ENCODE measurements at places on chromosomes 5 and 9. TPM values are rescaled to one million over a fixed set of nuclear protein-coding genes. Genes with fewer than 3 reads are reported as not detected.
A peak's percentile ranks its signal among the peaks of the same experiment; 100 is the strongest.

BAAT gene
- total RNA-seq, result 0.53 TPM

HEXB gene
- 124 TPM for total RNA-seq

BTNL9 gene
- total RNA-seq, result 105 TPM

SPEF2 gene
- 0.32 TPM for total RNA-seq

CNTNAP3B gene
- 47.1 TPM for total RNA-seq

CA9 gene
- total RNA-seq, result 3.9 TPM

CEMIP2 gene
- 34.4 TPM for total RNA-seq

TNFSF15 gene
- total RNA-seq, result under 0.01 TPM

DNA sequence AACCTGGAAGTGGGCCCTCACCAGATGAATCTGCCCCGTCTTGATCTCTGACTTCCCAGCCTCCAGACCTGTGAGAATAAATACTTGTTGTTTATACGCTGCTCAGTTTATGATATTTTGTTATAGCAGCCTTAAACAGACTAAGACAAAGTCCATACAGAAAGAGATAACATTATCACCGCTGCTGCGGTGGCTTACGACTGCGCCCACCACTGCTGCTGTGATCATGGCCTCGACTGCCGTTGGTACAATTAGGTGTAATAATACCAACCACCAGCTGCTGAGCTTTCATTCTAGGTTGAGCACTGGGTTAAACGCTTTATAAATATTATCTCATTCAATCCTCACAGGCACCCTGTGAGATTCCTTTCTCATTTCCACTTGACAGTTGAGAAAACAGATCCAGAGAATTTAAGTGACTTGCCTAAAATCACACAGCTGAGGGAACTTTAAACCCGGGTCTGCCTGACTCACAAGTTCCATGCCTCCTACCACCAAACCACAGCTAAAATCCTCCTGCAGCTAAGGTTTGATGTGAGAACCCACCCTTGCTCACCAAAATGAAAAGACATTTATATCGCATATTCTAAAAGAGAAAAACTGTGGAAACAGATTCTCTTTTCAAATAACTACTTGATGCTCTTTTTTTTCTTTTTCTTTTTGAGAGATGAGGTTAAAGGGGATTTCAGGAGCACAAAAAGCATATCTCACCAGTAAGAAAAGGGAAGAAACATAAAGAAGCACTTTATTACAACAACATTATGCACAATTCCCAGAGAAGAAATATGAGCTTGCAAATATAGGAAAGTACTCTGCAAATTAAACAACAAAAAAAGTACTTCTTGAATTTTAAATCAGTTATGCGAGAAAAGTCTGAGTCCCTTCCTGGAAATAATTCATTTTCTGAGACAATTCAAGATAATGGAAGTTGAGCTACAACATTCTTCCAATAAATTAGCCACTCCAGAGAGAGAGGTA lies 23.9 kb downstream of the GOLM1 start:
- no peaks in the 10 kb centered on the region for H3K4me1 ChIP-seq
- DNase-seq, result no peak
- H3K27me3 ChIP-seq, result no peaks in the 10 kb centered on the region
- H3K4me3 ChIP-seq, result no peak overlapping the region
- H3K36me3 ChIP-seq, result no peaks in the 10 kb centered on the region
- H3K27ac ChIP-seq, result no peak overlapping the region

DNA sequence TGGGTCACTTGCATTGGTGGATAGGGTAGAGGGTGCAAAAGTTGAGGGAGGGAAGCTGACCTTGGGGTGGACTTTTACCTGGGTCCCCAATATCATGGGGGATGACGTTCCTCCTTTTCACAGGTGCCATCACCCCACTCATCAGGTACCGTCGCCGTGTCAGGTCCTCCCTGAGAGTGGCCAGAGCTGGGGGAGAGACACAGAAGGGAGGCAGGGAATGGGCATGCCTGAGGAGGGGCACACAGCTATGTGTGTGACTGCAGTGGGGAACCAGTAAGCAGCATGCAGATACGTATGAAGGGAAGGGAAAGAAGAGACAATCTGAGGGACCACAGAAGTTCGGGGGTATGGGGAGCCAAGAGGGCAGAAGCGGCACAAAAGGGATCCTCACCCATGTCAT lies 6.5 kb downstream of the CREB3 start:
- peaks cover 82% of the 10 kb centered on the region for H3K36me3 ChIP-seq
- DNase-seq, result no peak
- H3K27me3 ChIP-seq, result no peaks in the 10 kb centered on the region
- H3K4me3 ChIP-seq, result no peak overlapping the region
- no peak overlapping the region for H3K27ac ChIP-seq

- H3K36me3 ChIP-seq, result no peaks in the 10 kb centered on the region
- H3K4me3 ChIP-seq, result no peak overlapping the region
- DNase-seq, result no peak
- H3K27ac ChIP-seq, result no peak overlapping the region
- no peaks in the 10 kb centered on the region for H3K4me1 ChIP-seq
These were observed 847.0 kb downstream of the TLE1 start for GRCh38 chr9:80842389-80842788.

DNA sequence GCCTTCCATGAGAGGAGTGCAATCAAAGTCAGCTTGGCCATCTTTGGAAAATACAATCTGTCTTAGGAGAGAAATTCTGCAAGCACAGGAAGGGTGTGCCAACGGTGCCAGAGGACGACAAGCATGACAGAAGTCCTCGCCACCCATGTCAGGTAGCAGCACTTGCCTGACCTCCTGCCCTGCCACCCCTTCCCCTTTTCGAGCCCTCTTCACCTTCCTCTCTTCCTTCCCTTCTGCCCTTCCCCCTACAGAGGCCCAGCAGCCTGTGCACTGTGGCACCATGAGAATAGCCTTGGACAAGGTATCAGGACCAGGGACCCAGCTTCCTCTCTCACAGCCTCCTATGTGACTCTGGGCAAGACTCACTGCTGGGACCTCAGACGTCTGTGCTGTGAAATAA lies 5.3 kb upstream of the UBE2QL1 start:
- DNase-seq, result peak; percentile 19
- H3K4me1 ChIP-seq, result no peaks in the 10 kb centered on the region
- no peaks in the 10 kb centered on the region for H3K36me3 ChIP-seq
- no peaks in the 10 kb centered on the region for H3K27me3 ChIP-seq
- H3K4me3 ChIP-seq, result no peak overlapping the region
- H3K27ac ChIP-seq, result no peak overlapping the region

DNA sequence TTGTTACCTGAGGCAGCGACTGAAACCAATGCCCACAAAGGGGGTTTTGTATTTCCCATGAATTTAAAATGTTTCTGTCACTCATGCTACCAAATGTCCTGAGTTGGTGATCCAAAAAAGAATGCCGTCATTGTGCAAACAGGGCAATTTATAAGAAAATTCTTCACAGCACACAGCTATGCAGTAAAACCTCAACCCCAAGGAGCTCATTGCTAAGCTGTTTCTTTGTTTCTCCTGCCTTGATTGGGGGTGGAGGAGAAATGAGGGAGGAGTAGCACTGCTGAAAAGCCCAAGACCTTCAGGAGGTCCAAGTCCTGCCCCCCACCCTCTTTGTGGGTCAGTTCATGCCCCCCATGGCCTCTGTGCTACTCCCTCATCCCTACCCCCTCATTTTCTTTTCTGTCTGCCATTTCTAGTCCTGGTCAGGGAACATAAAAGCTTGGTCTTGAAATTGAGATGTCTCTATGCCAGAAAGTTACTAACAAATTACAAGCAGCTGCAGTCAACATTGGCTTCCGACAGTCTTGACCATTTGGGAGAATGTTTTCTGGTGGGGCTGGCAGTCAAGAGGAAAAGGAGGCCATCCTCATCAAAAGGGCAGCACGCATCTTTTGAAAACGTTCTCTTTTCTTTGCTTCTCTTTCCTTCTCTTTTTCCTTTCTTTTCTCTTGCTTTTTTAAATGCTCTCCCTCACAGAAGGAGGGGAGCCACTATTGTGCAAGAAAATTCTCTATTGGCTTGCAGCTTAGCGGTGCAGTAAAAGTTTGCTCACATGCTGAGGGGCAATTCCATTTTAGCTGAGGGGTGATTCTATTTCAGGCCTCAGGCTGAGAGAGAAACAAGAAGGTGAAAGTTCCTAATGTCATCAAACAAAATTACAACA lies 133.3 kb downstream of the GCNT1 start:
- no peak overlapping the region for H3K27ac ChIP-seq
- DNase-seq, result no peak
- no peak overlapping the region for H3K4me3 ChIP-seq
- no peaks in the 10 kb centered on the region for H3K36me3 ChIP-seq
- H3K4me1 ChIP-seq, result no peaks in the 10 kb centered on the region

- no peak overlapping the region for H3K4me3 ChIP-seq
- DNase-seq, result no peak
- H3K27me3 ChIP-seq, result no peaks in the 10 kb centered on the region
- H3K27ac ChIP-seq, result no peak overlapping the region
- peaks cover 26% of the 10 kb centered on the region for H3K36me3 ChIP-seq
- no peaks in the 10 kb centered on the region for H3K4me1 ChIP-seq
These were observed 17.0 kb downstream of the CDK5RAP2 start for GRCh38 chr9:120562861-120563443.

DNA sequence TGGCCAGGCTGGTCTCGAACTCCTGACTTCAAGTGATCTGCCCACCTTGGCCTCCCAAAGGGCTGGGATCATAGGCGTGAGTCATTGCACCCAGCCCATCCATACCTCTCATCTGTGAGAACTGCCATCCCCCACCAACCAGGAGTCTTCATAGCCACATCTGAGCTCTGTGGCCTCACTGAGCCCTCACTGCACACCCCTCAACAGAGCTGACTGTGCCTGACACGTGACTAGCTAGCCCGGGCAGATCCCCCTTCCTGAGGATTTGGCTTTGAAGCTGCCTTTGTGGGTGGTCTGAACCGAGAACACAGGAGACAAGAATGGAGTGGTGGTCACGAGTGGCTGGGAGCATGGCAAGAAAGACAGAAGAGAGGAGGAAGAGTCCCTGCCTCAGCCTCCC lies 15.6 kb downstream of the AK8 start:
- no peaks in the 10 kb centered on the region for H3K4me1 ChIP-seq
- no peak overlapping the region for H3K27ac ChIP-seq
- no peak for DNase-seq
- H3K4me3 ChIP-seq, result no peak overlapping the region
- no peaks in the 10 kb centered on the region for H3K36me3 ChIP-seq
- H3K27me3 ChIP-seq, result no peaks in the 10 kb centered on the region

- no peaks in the 10 kb centered on the region for H3K4me1 ChIP-seq
- H3K4me3 ChIP-seq, result no peak overlapping the region
- DNase-seq, result no peak
These were observed 270.2 kb downstream of the FSTL4 start for GRCh38 chr5:133341915-133342710.

GRCh38 chr9:2395814-2396612 lies 225.6 kb upstream of the VLDLR start:
- no peaks in the 10 kb centered on the region for H3K4me1 ChIP-seq
- no peaks in the 10 kb centered on the region for H3K36me3 ChIP-seq
- H3K27ac ChIP-seq, result no peak overlapping the region
- no peak overlapping the region for H3K4me3 ChIP-seq

DNA sequence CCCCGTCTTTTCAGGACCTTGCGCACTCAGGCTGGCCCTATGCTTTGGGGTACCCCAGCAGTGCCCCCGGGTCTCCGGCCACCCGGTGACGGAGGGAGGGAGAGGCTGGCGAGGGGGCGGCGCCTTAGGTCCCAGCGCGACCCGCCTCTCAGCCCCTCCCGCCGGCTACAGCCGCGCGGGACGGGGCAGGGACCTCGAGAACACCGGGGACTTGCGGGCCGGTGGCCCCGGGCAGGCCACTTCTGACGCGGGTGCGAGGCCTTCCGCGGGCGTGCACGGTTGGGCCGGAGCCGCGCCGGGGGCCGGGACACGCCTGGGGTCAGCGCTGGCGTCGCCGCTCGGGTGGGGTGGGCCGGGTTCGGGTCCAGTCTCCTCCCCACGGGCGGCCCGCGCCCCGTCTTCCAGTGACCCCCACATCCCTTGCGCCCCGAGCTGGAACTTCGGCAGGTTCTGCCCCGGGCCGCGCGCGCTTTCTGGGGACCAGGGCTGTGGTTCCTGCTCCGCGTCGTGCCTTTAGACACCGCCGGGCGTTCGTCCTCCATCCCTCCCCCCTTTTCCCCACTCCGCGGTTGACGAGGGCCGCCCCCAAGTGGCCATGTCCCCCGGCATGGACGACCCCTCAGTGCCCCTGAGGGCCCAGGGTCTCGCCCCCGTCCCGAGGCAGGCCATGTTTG lies 3.8 kb upstream of the SQSTM1 start:
- peaks cover 16% of the 10 kb centered on the region for H3K4me1 ChIP-seq
- peak overlapping the region; percentile 58 for H3K4me3 ChIP-seq
- H3K27me3 ChIP-seq, result no peaks in the 10 kb centered on the region
- H3K36me3 ChIP-seq, result peaks cover 6% of the 10 kb centered on the region
- H3K27ac ChIP-seq, result peak overlapping the region; percentile 100
- DNase-seq, result no peak

GRCh38 chr9:126051446-126052130 lies 275.0 kb upstream of the MVB12B start:
- no peaks in the 10 kb centered on the region for H3K36me3 ChIP-seq
- DNase-seq, result no peak
- no peaks in the 10 kb centered on the region for H3K4me1 ChIP-seq
- no peak overlapping the region for H3K4me3 ChIP-seq
- no peaks in the 10 kb centered on the region for H3K27me3 ChIP-seq
- no peak overlapping the region for H3K27ac ChIP-seq

DNA sequence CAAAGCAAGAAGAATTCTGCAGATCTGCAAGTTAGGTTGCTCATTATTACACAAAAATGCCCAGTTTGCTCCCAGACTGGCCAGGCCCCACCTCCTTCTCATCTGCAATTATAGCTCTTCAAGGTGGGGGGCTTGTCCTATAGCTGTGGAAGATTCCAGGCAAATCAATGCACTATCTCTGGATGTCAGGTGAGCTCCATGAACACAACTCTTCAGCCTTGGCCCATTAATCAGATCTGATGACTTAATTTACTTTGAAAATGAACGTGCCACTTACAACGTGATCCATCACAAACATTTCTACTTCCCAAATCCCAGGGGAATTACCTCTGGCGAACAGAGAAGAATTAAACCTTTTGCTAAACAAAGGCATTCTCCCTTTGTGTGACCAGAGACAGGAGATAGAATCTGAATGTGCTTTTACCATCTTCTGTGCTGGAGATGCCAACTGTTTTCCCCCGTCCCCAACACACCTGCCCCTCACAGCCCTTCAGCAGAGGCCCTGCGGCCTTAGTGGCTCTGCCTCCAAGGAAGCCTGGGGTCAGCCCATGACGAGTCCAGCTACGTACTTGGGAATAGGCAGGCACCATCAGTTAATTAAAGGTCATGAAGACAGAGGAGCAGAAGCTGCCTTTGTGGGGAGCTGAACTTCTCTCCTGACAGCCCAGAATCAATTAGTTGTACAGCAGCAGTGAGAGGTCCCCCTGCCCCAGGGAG lies 60.5 kb downstream of the SNX18 start:
- no peak for DNase-seq
- H3K27me3 ChIP-seq, result no peaks in the 10 kb centered on the region
- H3K36me3 ChIP-seq, result no peaks in the 10 kb centered on the region
- H3K4me3 ChIP-seq, result no peak overlapping the region
- no peak overlapping the region for H3K27ac ChIP-seq
